ENCODE measurements at places on chromosomes 3 and 15.
A peak's percentile ranks its signal among the peaks of the same experiment; 100 is the strongest.

- DNase-seq: no peak
Observed at GRCh38 chr15:36696196-36696595, 116.8 kb downstream of the CDIN1 start.

DNA sequence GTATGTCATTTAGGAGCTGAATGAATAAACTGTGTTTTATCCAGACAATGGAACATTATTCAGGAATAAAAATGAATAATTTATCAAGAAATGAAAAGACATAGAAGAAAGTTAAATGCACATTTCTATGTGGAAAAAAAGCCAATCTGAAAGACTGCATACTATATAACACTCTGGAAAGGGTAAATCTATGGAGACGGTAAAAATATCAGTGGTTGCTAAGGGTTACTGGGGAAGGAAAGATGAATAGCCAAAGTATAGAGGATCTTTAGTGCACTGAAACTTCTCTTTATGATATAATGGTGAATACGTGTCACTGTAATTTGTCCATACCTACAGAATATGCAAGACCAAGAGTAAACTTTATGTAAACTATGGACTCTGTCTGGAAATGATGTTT, 46.0 kb upstream of the PEX5L start:
- DNase-seq: no peak

GRCh38 chr15:83362706-83363105, 78.2 kb upstream of the BNC1 start:
- DNase-seq: no peak

GRCh38 chr3:150623945-150624344, 20.8 kb downstream of the SELENOT start:
- no peak for DNase-seq

DNA sequence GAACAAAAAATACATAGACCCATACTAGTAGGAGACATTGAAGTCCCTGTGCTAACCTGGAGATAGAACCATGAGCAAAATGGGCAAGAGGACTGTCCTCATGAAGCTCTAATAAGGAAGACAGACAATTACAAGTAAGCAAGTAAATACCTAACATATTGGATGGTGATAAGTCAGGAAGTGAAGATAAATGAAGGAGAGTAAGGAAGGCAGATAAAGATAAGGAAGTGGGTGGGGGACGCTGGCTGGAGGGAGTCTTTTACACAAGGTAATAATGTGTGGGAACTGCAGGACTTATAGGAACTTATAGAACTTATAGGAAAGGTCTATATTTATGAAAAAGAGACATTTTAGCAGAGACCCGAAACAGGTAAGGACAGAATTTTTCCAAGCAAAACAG, 148.9 kb upstream of the ABI3BP start:
- no peak for DNase-seq

DNA sequence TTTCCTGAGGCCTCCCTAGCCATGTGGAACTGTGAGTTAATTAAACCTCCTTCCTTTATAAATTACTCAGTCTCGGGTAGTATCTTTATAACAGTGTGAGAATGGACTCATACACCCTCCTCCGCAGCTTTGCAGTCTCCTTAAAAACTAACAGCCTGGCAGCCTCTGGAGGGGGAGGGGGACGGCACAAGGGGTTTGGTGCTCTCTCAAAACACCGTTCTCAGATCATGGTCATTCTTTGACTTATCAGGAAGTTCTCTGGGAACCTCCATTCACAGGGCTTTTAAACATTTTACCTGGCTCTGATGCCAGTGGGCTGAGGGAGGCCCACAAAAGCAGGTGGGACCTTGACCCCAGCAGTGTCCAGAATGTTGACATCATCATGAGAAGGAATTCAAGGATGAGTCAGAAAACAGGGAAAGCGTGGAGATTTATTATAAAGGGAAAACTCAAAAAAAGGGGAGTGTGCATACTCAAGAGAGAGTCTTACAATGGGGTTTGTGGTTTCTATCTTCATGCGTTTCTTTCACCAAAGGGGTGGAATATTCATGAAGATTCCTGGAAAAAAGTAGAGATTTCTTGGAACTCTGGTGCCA, 43.9 kb downstream of the ONECUT1 start:
- DNase-seq: no peak

GRCh38 chr15:63612300-63612699, 15.1 kb downstream of the FBXL22 start:
- DNase-seq: no peak

DNA sequence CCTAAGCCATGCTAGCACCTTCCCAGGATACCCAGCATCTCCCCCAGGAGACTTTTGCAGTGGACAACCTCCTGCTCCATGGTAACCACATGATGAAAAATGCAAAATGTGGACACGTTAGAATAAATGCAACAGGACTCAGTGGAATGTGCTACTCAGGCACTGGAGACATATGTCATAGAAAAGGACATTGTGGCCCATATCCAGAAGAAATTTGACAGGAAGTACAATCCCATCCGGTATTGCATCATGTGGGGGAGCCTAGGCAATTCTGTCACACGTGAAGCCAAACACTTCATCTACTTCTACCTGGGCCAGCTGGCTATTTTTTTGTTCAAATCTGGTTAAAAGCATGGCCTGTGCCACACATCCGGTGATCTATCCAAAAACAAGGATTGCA, 227.2 kb upstream of the GPR149 start:
- no peak for DNase-seq

- peak; percentile 15 for DNase-seq
Observed at GRCh38 chr3:125310623-125311081, 64.5 kb downstream of the ZNF148 start.

- no peak for DNase-seq
Observed at GRCh38 chr15:75091814-75092213, 68.4 kb downstream of the PPCDC start.

GRCh38 chr15:64046421-64047153, at the start of gene DAPK2:
Gene DAPK2, minus strand, starts transcription at chr15:64046485. Its CDS starts 6,224 bp downstream, at chr15:64040261.
- peak; percentile 49 for DNase-seq

- DNase-seq: no peak
Observed at GRCh38 chr3:147371140-147371539, 35.2 kb downstream of the ZIC4 start.

DNA sequence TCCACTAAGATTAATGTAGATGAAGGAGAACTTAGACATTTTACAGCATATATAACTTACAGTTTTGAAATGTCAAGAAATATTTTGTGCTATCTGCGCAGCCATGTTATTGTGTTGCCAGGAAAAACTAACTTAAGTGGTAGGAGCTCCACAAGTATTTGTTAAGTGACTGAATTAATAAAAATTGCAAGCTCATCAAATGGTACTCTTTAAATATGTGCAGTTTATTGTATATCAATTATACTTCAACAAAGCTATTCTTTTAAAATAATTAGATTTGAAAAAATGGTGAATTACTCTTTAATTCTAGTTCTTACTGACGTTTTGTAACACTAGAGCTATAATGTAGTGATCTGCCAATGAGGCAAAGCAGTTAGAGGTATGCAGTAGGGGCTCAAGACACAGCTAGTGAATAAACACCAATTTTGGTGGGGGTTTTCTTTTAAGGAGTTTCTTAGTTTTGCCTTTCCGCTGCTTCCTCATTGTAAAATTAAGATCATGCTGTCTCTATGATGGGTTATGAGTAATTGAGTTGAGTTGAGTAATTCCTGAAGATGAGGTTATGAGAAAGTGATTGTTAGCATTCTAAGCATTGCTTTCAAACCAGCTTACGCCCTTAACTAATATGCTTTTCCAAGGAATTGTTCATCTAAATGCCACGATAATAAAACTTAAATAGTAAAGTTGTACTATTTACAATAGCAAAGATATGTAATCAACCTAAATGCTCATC, 10.9 kb upstream of the LXN start:
- no peak for DNase-seq

DNA sequence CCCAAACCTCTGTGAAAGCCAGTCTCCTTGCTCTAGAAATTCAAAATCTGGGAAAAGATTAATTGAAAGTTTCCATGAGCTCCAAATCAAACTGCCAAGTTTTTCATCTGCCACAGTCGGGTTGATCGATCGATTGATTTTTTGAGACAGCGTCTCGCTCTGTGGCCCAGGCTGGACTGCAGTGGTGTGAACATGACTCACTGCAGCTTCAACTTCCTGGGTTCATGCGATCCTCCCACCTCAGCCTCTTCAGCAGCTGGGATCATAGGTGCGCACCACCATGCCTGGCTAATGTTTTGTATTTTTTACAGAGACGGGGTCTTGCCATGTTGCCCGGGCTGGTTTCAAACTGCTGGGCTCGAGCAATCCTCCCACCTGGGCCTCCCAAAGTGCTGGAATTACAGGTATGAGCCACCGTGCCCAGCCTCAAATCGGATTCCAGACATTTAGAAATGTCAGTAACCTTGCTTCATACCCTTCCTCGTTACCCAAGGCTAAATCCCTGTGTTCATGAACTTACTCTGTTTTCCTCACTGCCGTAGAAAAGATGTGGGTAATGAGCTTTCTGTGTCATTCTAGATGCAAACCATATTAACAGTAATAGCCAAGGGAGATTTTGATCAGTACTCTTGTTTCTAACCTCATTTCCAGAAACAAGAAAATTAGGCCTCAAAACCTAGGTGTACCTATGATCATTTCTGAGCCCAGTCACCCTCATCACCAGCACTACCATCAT, 105.9 kb upstream of the AKAP13 start:
- no peak for DNase-seq

GRCh38 chr3:193909387-193909786, 226.6 kb upstream of the HES1 start:
- DNase-seq: no peak

- peak; percentile 9 for DNase-seq
Observed at GRCh38 chr15:63372018-63372705, 9.5 kb downstream of the CA12 start.

DNA sequence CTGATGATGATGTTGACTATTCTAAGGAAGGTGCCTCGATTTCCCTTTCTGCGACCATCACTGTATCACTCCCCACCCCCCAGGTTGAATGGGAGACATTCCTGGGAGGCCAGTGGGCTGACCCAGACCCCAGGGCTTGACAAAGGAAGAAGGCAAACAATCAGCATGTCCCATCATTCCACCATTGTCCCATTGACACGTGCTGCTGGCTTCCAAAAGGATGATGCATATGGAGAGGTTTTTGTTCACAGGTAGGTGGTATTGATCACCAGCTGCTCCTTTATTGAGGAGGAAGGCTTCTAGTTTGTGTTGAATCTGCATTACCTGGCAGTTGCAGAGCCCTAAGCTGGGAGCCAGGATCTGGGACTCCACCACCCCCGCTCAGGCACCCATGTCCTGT, 30.4 kb downstream of the RASGRF1 start:
- no peak for DNase-seq

Measured in activated T-cell treated with anti-CD3 and anti-CD28 coated beads for 24 hours (primary cell).